Hematopoietic multipotent progenitor cell treated with erythropoietin and hydrocortisone succinate and interleukin-3 and kit ligand, for 8 days (in vitro differentiated cells): ENCODE measurements at places on chromosomes 6 and 20.
A peak's percentile ranks its signal among the peaks of the same experiment; 100 is the strongest.

GRCh38 chr6:13380761-13381160 is 52.4 kb upstream of the TBC1D7 start:
- peak; percentile 52 for DNase-seq

GRCh38 chr20:20184149-20184548 is 131.8 kb downstream of the CFAP61 start:
- DNase-seq = peak; percentile 37

- DNase-seq = peak; percentile 65
Observed at GRCh38 chr6:42547407-42548329, 16.2 kb upstream of the UBR2 start.

- DNase-seq = no peak
Observed at GRCh38 chr6:10323018-10323417, 91.9 kb downstream of the TFAP2A start.

- DNase-seq = no peak
Observed at GRCh38 chr20:881051-881782, 34.9 kb downstream of the ANGPT4 start.

DNA sequence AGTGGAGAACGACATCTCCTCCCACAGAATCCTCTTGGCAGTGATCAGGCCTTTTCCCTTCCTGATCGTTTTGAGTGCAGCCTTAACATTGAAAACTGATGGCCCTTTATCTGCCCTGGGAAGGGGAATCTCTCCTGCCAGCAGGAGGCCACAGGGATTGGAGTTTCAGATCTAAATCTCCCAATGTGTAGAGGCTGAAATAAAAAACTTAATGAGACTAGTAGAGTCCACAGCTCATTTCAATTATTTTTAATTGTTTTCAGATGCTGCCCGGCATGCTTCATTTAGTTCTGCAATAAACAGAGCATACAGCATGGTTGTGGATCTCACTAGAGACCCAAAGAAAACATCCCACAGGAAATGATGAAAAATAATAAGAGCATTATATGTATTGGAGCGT is 662.2 kb upstream of the HS3ST5 start:
- no peak for DNase-seq

DNA sequence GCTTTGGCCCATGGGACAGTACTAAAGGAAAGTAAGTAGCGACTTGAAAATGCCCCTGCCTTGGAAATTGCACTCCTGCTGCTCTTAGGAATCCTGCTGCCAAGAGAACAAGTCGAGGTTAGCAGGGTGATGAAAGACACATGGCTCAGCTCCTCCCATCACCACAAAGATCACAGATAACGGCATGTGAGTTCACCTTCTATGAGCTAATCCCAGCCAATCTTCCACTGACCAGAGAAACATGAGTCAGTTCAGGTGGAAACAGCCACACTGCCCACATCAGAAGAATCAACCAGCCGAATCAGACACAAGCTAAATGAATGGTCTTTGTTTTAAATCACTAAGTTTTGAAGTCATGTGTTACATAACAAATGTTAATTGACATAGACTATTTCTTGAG is 106.3 kb downstream of the PRKN start:
- no peak for DNase-seq

DNA sequence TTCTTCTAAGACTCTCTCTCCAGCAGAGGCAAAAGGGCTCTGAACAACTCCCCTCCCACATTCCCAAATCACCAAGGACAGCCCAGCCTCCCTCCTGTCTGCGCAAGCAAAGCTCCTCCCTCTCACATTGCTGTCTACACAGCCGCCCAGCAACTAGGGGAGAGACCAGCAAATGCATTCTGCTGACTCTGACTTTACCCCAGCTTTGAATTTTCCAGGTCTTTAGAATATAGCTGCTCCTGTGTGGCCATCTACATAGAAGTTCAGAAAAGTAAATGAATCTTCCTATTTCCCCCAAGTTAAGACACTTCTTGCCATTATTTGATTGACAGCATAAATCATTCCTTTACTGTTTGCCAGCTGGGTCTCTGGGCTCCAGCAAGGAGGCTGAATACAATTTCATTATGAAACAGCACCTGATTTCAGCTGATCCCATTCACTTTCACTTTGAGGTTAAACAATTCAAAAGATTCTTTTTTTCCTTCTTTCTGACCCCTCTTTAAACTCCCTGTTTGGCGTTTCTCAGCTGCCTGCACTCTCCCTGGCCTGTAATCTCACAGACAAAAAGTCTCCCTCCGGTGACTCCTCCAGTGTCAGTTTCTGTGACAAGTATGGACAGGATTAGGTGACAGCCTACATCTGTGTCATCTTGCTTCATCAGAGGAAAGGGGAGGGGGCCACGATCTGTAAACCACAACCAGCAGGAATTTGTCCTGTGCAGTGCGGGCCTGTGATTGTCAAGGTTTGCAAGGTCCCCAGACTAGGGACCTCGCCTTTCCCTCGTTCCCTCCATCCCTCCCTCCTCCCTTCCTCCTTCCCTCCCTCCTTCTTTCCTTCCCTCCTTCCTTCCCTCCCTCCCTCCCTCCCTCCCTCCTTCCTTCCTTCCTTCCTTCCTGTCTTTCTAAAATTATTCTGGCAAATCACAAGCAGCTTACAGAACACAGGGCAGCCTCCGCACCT is 205.6 kb upstream of the RIN2 start:
- no peak for DNase-seq

- no peak for DNase-seq
Observed at GRCh38 chr20:59103573-59103972, 60.0 kb upstream of the ZNF831 start.

DNA sequence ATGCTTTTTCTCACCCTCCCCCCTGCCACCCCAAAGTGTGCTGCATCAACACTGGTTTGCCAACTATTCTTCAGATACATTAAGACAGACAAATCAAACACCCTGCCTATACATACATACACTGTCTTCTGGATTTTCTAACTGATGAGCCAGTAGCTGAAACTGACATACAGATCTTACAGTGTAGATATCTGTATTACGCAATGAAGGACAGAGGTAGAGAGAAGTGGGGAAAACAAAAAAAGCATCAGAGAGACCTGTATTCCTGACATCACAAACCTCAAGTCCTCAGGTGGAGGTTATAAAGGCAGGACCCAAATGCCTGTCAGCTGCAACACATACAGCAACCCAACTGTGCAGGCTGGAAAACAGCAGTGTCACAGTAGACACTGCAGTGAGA is 535.4 kb downstream of the HACE1 start:
- no peak for DNase-seq

- no peak for DNase-seq
Observed at GRCh38 chr6:73637404-73637803, 16.4 kb downstream of the SLC17A5 start.

DNA sequence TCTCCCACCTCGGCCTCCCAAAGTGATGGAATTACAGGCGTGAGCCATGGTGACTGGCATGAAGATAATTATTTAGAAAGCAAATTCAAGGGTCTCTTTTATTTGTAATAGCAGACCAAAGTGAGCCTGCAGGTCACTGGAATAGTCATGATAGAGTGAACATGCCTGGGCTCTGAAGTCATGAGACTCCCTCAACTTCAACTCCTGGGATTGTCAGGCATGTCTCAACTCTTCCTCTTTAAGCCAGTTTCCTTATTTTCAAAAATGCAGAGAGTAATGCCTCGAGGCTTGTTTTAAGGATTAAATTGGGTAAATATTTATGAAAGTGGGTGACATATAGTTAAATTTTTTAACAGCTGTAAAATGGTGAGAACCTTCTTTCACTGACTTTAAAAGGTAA is 22.7 kb upstream of the HECA start:
- DNase-seq = no peak

- DNase-seq = no peak
Observed at GRCh38 chr20:9496155-9496554, 18.2 kb upstream of the LAMP5 start.

DNA sequence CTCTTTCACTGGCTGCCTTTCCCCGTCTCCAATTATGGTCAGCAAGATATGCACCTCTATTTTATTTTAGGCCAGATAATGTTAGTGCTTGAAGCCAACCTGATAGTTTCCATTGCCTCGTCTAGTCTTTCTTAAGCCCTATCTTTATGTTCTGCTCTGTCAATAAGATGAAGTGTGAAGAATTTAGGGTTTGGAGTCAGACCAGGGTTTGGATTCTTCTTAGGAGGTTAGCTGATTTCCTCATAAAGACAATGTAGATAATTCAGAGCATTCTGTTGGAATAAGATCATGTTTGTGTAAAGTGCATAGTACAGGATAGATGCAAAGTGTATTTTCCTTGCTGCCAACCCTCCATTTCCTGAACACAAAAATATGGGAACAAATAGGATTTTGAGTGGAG is 43.8 kb downstream of the PKIB start:
- DNase-seq = no peak

DNA sequence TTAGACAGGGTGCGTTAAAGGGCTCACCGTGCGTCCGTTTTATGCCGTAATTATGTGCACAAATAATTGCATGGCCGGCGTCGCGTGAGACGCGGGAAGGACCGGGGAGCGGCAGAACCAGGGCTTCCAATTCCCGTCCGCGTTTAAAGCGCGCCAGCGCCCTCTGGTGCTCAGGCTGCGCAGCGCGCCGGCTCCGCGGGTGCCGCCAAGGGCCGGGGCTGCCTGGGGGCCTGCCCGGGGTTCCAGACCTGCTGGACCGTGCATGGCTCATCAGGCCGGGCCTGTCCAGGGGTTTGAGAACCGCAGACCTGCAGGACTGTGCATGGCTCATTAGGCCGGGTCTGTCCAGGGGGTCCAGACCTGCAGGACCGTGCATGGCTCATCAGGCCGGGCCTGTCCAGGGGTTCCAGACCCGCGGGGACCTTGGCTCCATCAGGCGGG is 369.0 kb downstream of the THBS2 start:
- peak; percentile 38 for DNase-seq

DNA sequence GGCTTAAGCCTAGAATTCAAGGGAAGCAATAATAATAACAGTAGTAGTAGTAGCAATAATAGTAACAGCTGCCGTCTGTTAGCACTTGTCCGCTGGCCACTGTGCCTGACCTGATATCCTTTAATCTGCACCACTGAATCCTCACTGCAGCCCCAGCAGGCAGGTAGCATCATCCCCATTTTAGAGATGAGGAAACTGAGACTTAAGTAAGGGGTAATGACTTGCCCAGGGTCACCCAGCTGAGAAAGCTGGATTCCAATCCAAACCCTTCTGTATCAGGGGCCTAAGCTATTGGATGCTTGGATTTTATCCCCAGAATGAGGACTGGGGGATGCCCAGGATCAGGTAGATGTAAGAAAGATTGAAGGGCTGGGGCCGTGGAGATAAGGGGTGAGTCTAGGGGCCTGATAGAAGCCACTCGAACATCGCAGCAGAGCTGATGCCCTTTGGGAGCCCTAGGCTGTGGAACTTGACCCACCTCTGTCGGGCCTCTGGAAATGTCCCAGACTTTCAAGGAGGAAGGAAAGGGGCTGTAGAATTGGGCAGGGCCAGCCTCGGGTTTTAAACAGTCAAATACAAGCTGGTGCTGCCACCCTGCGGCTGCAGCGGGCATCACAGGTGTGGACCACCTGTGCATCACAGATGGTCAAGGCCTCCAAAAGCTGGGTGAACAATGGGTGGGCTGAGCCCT is 102.1 kb upstream of the MYL9 start:
- peak; percentile 53 for DNase-seq

DNA sequence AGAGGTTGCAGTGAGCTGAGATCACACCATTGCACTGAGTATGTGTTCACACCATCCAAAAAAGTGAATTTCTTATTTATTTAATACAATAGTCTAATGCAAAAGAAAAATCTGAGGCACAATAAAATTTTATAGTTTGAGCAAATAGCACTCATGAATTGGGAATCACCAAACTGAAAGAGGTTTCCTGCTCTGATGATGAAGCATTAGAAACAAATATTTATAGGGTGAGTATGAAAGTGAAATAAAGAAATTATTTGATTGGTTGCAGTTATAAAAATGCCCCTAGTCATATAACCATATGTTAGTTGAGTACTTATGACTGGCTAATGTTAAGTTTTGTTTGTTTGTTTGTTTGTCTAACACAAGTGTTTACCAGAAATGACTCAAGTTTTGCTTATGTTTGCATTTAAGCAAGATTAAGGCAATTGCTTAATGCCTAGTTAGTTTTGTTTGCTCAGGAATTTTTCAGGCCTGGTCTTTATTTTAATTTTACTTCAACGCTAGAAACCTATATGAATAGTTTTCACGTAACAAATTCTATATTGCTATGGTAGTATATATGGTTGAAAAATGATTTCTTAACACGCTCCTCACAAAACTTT is 151.5 kb upstream of the FAM83B start:
- no peak for DNase-seq

DNA sequence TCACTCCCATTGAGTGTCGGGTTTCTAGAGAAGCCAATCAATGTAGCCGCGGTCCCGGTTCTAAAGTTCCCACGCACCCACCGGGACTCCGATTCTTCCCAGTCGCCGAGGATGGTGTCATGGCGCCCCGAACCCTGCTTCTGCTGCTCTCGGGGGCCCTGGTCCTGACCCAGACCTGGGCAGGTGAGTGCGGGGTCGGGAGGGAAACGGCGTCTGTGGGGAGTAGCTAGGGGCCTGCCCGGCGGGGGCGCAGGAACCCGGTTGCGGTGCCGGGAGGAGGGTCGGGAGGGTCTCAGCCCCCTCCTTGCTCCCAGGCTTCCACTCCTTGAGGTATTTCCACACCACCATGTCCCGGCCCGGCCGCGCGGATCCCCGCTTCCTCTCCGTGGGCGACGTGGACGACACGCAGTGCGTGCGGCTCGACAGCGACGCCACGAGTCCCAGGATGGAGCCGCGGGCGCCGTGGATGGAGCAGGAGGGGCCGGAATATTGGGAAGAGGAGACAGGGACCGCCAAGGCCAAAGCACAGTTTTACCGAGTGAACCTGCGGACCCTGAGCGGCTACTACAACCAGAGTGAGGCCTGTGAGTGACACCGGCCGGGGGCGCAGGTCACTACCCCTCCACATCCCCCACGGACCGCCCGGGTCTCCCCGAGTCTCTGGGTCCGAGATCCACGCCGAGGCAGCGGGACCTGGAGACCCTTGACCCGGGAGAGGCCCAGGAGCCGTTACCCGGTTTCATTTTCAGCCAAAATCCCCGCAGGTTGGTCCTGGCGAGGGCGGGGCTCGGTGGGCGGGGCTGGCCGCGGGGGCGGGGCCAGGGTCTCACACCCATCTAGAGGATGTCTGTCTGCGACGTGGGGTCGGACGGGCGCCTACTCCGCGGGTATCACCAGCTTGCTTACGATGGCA is 35.2 kb upstream of the HLA-G start:
- no peak for DNase-seq

- DNase-seq = no peak
Observed at GRCh38 chr6:4668271-4669179, 107.7 kb upstream of the CDYL start.

DNA sequence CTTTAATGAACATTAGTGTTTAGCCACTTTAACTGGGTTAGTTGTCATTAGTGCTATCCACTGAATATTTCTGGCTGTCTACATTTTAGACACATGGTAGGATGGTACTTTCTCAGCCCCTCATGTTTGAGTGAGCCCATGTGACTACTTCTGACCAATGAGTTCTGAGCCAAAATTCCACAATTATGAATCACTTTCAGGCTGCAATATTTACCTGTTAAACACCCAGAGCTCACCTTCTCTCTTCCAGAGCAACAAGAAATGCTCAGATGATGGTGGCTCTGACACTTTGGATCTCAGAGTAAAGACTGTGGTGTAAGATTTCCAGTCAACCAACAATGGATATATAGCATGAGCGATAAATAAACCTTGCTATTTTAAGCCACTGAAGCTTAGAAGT is 24.8 kb downstream of the SPACA1 start:
- DNase-seq = no peak

- DNase-seq = no peak
Observed at GRCh38 chr20:37622728-37623127, 71.1 kb upstream of the CTNNBL1 start.
